ENCODE measurements at places on chromosomes 4 and X.

- DNase-seq, result no peak
Observed at GRCh38 chrX:38868941-38869401, 67.7 kb downstream of the MID1IP1 start.

DNA sequence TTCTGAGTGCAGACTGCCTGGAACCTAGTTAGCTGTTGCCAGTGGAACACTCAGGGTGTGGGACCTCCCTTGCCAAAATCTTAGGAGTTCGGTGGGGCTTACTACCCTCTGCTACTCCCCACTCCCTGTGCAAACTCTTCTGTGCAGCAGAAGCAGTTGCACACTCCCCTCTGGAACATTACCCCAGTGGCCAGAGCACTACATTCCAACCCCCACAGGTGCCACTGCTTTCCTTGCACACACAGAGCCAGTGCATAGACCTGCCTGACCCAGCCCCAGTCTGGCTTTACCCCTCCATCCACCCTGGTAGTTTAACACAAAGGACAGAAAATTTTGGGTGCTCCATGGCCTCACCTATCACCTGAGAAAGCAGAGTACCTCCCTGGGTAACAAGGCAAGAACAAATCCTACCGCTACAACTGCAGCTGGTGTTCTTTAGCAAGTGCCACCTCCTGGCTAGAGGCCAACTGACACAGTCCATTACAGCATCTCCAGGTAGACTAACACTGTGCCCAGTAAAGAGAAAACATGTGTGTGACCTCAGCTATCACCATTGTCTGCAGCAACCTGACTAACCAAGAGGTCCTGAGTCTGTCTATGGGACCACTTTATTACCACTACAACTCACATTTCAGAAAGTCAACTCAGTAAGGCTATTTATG lies 11.5 kb upstream of the RASSF6 start:
- DNase-seq, result no peak

DNA sequence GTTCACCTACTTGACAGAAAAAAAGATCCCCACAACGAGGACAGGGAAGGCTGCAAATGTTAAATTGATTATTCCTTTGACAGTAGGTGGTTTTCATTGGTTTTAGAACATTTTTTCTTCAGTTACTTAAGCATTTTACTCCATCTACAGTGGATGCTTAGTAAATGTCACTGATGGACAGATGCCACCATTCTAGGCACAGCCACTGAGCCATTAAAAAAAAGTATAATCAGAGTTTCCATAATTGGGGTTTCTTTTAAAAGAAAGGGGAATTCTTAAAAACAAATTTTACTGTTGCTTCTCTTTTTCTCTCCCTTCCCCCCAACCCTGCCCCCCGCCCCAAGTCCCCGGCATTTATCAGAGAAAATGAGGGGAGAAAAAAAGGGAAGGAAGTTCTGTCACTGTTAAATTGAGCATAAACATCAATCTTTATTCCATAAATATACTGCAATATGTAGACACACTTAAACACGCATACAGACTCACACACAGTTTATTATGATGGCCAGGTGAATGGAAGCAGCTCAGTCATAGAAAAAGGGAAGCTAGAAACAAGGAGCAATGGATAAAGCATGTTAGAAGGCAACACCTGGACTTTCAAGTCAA lies 79.7 kb upstream of the PRPS2 start:
- DNase-seq, result no peak

DNA sequence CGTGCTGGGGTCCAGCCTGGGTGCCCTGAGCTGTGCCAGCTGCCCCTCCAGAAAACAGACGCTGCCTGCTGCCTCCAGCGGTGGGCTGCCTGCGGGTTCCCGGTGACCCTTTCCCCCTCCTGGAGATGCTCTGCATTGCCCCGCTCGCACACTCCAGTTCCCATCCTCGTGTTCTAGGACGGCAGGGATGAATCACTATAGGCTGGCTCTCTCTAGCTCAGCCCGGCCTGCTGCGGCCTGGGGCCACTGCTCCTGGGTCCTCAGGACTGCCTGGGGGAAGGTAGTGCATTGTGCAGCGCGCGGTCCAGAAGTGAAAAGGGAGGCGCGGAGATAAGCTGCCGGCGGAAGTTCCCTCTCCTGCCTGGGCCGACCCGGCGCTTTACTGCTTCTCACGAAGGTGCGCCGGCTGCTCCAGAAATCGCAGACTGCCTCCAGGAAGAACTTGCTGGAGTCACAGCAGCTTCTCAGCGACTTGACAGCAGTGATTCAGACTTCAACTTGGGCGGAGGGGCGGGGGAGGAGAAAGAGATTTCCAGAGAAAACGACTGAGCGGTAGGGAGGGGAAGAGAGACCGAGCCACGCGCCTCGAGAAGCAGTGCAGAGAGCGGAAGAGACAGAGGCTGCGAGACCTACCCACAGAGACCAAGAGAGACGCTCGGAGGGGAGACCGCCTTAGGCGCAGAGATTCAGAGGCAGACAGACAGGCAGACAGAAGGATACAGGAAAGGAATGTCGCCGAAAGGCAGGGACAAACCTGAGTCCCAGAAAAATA lies 6.7 kb upstream of the MSX1 start:
- DNase-seq, result no peak
